Sciatic nerve (tissue), 2 donors: ENCODE measurements at places on chromosomes 4 and X. TPM values are rescaled to one million over a fixed set of nuclear protein-coding genes. Genes with fewer than 3 reads are reported as not detected.

The NAP1L2 gene
- 7.9 TPM for total RNA-seq

The CSAG1 gene
- not detected for total RNA-seq

The TMSB15A gene
- total RNA-seq = not detected

The S100G gene
- not detected for total RNA-seq

The CSN2 gene
- total RNA-seq = not detected

The C4orf50 gene
- total RNA-seq = 0.09 TPM

The UVSSA gene
- 33.5 TPM for total RNA-seq

The FRG1 gene
- 53.9 TPM for total RNA-seq

The IGFBP7 gene
- 482 TPM for total RNA-seq

The ARMCX1 gene
- 40.9 TPM for total RNA-seq

The DKK2 gene
- 16.5 TPM for total RNA-seq

The LANCL3 gene
- 0.36 TPM for total RNA-seq

- no peak for DNase-seq
Observed at GRCh38 chr4:32601848-32602247, 1881.7 kb downstream of the PCDH7 start.

DNA sequence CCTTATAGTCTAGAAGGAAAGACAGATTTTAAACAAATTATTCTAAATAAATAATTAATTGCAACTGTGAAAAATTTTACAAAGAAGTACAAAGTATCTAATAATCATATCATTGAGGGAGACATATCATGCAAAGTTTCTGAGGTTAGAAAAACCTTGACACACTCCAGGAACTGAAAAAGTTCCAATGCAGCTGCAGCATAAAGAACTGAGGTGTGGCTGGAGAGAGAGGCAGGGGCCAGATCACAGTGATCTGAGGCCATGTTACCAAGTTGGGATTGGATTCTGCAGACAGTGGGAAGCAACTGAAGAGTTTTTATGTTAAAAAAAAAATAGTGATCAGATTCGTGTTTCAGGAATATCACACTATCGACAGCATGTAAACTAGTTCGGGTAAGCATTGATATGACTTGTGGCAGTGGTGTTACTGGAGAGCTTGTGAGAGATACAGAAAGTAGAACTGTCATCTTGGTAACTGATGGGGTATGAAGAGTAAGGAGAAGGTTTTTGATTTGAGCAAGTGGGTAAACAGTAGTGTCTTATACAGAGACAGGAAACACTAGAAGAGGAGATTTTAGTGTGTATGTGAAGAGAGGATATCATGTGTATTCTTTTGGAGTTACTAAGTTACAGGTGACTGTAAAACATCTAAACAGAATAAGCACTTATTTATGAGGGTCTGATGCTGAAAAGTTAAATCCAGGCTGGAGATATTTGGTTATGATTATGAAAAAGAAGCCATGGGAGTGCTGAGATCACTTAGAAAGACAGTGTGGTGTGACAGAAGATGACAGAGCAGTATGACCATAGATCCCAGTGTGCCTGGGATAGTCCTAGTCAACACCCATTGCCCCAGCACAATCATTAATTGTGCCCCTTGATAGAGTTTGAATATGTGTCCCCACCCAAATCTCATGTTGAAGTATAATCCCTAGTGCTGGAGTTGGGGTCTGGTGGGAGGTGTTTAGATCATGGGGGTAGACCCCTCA lies 15.6 kb upstream of the SPRY1 start:
- DNase-seq = no peak

DNA sequence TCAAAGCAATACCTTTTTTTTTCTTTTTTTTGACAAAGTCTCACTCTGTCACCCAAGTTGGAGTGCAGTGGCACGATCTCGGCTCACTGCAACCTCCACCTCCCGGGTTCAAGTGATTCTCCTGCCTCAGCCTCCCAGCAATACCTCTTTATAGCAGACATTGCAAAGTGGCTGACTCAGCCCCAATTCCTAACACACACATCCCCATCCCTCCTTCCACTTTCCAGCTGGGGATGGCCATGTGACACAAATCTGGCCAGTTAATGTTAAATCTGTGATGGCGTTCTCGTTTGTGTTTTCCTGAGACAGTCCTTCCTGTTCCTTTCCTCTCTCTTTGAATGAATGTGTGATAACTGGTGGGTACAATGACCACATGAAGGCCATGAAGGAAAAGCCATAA lies 276.2 kb upstream of the KLF3 start:
- DNase-seq = no peak

- DNase-seq = peak; percentile 13
Observed at GRCh38 chrX:287670-288069, 6.5 kb downstream of the PLCXD1 start.

DNA sequence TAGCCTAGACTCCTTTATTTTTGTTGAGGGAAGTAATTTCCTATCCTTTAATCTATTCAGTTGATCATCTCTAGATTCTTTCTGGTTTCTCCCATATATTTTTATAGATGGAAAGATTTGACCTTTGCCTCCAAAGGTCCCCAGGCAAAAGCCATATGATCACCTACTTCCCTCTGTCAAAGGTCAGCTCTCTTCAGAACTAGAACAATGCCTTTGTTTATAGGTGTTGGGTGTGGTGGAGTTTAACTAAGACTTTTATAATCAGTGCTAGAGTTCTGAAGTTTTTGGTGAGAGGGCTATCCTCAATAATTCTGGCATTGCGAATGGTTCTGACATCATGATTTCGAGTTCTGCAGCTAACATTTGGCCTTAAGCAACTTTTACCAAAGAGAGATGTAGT lies 19.0 kb upstream of the DCAF8L2 start:
- no peak for DNase-seq

DNA sequence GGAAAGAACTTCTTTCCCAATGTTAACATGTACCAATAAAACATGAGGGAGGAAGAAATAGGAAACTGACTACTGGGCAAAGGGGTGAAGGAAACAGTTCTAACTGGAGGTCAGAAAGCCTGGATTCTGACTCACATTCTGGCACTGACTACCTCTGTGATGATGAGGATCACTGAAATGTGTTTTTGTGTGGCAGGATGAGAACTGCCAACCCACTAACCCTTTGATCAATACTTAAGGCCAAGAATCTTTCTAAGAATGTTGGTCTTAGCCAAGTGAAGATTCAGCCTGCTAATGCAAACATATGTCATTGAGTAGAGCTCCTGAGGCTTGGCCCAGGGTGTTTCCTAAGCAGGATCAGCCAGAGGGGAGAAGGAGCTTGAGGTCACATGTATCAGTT lies 4.6 kb downstream of the ALAS2 start:
- DNase-seq = no peak

DNA sequence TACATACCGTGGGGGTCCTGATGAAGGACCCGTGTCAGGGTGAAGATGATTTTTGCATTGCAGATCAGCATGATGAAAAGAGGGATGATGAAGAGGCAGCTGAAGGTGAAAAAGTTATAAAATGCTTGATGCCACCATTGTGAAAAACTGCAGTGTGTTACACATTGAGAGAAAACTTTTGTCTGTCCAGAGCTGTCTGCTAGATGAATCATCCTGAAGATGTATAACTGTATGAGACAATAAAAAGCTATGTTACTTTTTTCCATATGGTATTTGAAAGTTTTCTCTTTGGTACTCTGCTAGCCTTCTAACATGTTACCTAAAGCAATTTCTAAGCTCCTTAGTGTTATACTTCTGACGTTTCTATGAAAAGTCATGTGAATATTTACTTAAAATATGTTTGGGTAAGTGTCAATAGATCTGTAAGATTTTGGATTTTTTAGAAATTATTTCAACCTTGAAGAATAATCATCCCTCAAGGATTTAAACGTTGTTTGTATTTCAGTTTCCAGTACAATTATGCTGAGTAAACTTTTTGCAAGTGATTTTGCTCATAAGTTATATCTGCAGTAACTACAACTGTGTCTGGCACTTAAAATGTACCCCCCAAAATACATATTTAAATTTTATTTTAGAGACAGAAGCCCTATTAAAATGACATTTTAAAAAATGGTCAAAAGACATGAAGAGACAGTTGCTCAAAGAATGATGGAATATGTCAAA lies 9.5 kb downstream of the GNRHR start:
- DNase-seq = no peak

GRCh38 chr4:891747-892146 lies 40.4 kb downstream of the GAK start:
- no peak for DNase-seq

GRCh38 chrX:20135944-20136343 lies 5.7 kb downstream of the EIF1AX start:
- DNase-seq = no peak

DNA sequence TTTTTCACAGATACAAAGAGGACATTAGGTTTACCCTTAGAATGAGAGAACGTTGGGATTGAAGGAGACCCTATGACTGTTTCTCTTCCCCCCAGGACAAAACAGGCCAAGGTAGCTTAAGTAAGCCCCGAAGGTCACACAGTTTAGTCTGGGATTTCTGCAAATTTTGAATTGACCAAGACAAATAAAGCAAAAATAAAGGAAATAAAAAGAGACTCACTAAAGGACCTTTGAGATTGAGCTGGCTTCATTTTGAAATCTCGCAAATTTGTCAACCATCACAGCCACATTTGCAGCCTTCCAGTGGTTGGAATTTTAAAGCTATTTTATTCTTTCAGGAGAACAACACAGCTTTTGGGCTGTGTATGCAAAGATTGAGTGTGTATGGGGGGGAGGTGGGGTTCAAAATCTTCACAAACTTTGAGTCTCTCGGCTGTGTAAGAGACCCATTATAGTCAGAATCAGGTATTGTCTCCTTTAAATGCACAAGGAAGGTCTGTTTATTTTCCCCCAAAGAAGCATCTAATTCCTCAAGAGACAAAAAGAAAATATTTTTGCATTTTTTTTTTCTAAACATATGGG lies 4.2 kb downstream of the TMSB4X start:
- DNase-seq = no peak

- DNase-seq = no peak
Observed at GRCh38 chr4:176469546-176469945, 149.8 kb downstream of the SPCS3 start.

DNA sequence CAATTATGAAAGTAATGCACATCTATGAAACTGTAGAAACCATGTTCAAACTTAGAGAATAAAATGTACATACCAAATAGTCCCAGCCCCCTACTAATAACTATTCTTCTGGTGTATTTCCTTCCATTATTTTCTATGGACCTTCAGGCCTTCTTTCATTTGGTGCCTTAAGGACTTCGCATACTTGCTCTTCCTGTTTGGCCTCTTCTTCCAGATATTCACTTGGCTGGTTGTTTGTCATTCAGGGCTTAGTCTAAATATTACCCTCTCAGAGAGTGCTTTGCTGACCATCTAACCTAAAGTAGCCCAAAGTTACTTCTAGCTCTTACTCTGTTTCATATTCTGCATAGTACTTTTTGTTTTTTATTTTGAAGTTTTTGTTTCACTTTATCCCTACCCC lies 70.3 kb upstream of the ARMCX2 start:
- DNase-seq = no peak

- DNase-seq = no peak
Observed at GRCh38 chrX:41909068-41909467, 14.3 kb downstream of the CASK start.

DNA sequence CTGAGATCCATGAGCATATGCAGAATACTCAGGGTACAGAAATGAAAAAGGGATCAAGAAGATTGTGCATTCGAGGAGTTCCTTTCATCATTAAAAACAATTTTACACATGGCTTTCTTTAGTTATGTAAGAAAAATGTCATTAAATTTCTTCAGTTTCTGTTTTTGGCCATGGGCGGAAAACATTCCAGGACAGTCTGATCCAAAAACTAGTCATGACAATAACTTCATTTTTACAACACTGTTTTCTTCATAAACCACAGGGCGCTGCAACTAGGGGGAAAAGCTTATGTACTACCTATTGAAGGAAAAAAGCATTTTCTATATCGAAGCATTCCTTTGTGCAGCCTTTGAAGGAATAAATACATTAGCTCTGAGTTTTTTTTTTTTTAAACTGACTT lies 28.2 kb downstream of the IL13RA1 start:
- no peak for DNase-seq

DNA sequence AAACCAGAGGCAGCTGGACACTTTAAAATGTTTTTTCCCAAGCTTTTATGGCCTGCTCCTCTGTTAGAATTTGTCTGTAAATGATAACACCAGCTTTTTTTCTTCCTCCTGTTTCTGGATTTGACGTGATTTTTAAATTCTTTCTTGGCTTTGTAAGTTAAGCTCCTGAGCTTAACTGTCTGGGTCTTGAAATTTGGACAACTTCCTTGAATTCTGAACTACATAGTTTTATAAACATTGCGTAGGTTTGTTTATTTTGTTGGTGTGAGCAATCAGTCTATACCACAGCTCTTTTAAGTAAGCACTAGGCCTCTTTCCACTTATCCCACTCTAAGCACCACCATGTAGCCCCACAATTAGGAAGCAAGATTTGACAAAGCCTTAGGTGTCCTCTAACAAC lies 144.4 kb upstream of the GUCY1A1 start:
- DNase-seq = no peak

- no peak for DNase-seq
Observed at GRCh38 chr4:162442128-162442527, 278.3 kb upstream of the FSTL5 start.

- DNase-seq = no peak
Observed at GRCh38 chr4:117699595-117699994, 334.7 kb upstream of the NDST3 start.

GRCh38 chr4:169199184-169199583 lies 71.6 kb downstream of the SH3RF1 start:
- DNase-seq = no peak

DNA sequence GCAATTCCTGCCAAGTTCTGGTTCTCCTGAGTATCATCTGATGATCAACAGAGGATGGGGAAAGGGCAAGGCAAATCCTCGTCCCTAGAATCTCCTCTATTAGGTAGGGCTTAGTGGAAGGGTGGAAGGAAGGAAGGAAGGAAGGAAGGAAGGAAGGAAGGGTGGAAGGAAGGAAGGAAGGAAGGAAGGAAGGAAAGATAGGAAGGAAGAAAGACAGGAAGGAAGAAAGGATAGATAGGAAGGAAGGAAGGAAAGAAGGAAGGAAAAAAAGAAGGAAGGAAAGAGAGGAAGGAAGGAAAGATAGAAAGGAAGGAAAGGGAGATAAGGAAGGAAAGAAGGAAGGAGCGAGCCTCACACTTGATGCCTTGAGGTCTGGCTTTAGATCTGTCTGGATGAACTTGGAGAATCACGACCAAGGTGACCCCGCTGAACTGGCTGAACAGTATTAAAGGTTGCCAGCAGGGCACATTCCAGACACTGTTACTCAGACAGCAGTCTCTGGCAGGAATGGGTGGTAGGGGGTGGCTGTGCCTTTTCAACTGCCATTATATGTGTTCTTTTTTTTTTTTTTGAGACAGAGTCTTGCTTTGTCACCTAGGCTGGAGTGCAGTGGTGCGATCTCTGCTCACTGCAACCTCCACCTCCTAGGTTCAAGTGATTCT lies 57.1 kb downstream of the MAP7D2 start:
- DNase-seq = no peak

DNA sequence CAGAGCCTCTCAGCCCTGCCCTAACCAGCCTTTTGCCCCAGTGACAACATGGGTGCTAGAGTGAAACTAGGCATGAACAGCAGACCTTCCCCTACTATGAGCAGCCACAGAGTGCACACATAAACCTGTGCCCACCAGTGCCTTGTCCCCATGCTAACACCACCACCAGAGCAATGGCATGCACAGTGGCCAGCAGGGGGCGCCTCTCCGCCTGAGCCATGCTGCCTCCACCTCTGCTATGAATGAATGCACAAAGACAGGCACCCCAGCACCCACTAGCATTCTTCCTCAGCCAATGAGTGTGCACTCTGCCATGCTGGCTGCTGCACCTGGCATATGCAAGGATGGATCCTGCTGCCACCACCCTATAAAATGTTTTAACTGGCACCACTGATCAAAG lies 286.9 kb upstream of the FGF16 start:
- DNase-seq = no peak

GRCh38 chrX:134543288-134543687 lies 83.3 kb downstream of the HPRT1 start:
- DNase-seq = no peak
